Occipital lobe (tissue), 3 donors: ENCODE measurements at places on chromosomes 12 and 14.

GRCh38 chr12:6722863-6723262 lies 983 bp upstream of the COPS7A start:
- DNase-seq, result no peak

DNA sequence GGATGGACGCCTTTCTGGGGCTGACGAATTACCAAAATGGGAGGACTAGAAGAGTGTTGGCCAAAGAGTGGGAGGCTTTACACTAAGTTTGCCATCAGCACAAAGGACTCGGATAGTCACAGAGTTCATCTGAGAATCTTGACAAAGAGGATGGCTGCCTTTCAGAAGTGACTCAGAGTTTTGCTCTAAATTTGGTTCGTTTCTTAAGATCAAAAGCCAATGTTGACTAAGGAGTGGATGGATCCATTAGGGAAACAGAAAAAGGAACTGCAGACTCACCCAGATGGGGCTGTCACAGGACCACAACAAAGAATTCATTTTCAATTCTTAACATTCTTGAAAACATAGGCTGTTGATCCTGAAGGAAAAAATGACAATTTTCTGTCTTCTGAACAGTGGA lies 81.3 kb upstream of the DUSP6 start:
- no peak for DNase-seq

- DNase-seq, result no peak
These were observed 711.8 kb upstream of the LRFN5 start for GRCh38 chr14:40894846-40895245.

DNA sequence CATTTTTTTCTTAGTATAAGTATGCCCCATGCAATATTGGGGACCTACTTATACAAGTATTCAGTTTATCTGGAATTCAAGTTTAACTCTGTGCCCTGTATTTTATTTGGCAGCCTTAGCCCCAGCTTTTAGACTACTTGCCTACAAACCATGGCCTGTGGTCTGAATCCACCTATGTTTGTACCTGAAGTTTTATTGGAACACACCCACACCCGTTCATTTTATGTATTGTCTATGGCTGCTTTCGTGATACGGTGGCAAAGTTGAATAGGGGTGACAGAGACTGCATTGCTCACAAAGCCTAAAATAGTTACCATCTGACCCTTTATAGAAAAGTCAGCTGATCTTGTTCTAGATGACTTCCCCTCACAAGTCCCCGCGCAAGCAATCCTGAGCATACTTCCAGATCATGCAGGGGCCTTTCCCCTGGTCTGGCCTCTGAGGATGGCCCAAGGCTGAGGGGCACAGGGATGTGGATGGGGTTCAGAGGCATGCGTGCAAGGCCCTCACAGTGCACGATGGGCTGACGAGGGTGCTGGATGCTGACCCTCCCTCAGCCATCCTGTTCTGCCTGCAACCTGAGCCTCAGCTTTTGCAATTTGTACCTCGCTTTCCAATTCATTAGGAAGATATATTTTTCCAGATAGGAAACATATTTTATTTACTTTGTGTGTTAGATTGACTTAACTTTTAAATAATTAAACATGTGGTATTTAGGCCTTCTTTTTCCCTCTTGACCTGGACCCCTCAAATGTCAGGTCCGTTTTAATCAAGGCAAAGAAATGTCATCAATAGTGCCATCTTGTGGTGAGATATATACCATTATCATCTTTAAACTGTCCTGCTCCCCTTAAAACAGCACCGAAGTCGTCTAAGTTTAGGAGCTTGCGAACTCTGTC lies 527.3 kb upstream of the CCDC196 start:
- no peak for DNase-seq

DNA sequence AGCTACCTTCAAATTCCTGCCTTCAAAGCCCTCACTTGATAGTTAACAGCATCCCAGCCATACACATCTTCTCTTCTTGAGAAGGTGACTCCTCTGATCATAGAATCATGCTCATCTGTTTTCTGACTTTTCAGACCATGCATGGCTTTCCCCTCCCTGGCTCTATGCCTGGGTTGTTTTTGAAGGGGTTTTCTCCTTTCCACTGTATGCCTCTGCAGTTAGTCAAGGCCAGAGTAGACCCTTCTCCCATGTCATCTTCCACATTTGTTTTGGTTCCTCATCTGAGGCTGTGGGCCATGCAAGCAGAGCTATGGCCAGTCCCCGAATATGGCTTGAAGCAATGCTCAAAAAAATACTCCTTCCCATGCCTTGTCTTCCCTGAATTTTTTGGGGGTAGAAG lies 14.3 kb upstream of the MCRS1 start:
- no peak for DNase-seq

GRCh38 chr12:15928870-15929571 lies 17.9 kb downstream of the DERA start:
- DNase-seq, result no peak

- DNase-seq, result no peak
These were observed 338.5 kb upstream of the FKBP4 start for GRCh38 chr12:2456122-2456812.

DNA sequence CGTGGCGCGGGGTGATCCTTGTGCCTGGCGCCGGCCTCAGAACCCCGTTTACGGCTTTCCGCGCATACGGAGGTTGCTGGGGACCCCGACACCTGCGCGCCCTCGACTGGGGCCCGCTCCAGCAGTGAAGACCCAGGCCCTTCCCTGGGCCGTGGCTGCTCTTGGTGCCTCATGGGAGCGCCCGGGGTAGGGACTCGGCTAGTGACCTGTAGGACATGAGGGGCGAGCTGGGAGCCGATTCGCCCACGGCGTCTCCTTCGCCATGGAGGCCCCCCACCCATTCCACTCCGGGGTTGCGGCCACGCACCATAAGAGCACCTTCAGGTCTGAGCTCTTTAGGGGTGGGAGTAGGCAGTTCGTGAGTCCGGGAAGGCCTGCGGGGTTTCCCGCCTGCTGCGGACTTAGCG lies 14.2 kb upstream of the PAX9 start:
- DNase-seq, result no peak

DNA sequence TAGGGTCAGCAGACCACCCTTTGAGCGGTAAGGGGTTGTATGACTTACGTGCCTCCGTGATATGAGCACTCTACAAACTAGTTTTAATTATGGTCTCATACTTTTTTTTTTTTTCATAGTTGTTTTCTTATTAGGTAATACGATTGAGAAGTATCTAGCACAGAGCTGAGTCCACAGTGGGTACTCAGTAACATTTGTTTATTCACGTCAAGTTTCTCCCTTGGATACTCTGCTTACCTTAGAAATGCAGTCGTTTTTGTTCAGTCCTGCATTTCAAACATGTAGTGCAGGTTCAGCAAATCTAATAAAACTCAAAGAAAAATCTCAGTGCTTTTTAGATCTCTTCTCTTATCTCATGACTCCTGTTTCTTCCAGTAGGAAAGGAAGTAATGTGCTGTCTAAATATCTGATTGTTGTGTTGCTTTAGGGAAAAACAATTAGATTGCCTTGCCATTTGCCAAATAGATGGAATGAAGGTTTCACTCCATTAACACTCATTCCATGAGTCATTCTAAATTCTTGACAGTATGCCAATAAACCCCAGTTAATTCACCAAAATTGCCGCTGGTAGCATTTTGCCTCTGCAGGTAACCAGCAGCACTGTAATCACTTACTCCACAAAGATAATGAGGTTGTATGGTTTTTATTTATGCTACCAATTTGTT lies 118.9 kb downstream of the PTCSC3 start:
- DNase-seq, result no peak

GRCh38 chr14:93548102-93548843 lies 117.5 kb downstream of the UNC79 start:
- no peak for DNase-seq

- DNase-seq, result no peak
These were observed 10.4 kb downstream of the LTBR start for GRCh38 chr12:6394398-6394797.

DNA sequence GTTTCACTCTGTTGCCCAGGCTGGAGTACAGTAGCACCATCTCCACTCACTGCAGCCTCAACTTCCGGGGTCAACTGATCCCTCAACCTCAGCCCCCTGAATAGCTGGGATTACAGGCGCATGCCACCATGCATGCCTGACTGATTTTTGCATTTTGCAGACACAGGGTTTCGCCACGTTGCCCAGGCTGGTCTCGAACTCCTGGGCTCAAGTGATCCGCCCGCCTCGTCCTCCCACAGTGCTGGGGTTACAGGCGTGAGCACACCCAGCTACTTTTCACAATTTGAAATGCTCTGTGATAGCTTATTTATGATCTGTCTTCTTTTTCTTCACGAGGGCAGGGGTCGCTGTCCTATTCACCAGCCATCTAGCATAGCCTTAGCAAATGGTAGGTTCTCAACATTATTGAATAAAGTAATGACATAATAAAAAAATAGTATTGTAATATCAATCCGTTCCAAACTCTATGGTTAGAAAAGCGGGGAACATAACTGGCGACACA lies 477 bp upstream of the DDX47 start:
- no peak for DNase-seq

DNA sequence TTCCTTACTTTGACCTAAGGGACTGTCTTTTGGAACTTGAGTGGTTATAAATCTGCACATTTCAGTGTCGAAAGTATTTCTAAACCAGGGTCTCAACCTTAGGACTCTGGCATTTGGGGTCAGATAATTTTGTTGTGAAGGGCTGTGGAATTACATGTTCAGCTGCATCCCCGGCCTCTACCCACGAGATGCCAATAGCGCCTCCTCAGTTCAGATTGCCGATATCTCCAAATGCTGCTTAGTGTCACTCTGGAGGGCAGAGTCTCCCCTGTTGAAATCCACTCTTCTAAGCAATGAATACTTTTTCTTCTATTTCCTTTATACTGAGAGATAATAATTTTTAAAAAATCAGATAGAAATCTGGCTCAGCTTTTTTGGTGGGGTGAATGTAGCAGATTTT lies 379.4 kb upstream of the RGS6 start:
- DNase-seq, result no peak

- no peak for DNase-seq
These were observed 20.0 kb downstream of the TMEM30B start for GRCh38 chr14:61260939-61261776.

- DNase-seq, result no peak
These were observed 3.1 kb upstream of the GPRC5D start for GRCh38 chr12:12954878-12955625.

DNA sequence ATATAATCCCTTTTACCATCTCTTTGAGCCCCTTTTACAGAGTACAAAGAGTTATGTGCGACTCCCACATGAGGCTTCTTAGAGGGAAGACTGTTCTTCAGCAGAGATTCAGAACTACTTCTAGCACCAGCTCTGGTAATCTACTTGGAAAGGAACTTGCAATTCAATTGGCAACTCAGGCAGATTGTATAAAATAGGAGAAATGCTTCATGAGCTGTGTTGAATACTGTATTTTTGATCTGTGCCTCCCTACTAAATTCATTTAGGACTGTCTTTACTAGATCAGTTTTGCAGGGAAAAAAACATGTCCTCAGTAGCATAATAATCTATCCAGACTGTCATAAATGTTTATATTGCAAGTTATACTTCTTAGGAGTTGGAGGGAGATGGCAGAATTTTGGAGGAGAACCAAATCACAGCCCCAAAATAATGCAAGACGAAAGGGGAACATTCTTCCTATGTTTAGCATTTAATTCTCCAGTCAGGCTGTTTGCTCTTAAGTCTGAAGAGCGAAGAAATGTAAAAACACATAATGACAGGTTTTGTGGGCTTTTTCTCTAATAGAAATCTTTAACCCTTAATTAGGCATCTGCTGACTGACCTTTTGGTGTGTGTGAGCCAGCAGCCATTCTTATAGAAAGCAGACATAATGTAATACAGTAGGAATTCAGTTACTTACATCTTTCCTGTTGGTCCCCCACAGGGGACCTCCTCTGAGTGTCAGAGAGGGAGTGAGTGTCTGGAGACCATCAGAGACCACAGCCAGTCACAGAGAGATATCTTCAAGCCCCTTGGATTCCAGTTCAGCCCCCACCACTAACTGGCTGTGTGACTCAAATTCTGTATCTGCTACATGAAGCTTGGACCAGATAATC lies 3.9 kb downstream of the ANO4 start:
- no peak for DNase-seq

- no peak for DNase-seq
These were observed 616.4 kb downstream of the MED13L start for GRCh38 chr12:115661112-115661511.

DNA sequence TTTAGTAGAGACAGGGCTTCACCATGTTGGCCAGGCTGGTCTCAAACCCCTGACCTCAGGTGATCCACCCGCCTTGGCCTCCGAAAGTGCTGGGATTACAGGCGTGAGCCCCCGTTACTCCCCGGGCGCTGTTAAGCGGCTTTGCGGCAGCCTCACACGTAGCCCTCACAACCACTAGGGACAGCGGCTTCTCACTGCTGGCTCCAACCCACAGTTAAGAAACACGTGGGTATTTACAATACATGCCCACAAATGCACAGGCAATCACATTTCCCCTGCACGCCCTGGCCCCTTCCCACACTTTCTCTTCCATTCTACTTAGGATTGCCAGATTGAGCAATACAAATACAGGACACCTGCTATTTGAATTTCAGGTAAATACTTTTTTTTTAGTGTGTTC lies 37.0 kb upstream of the EIF5 start:
- no peak for DNase-seq

- no peak for DNase-seq
These were observed 4.1 kb downstream of the CLEC2D start for GRCh38 chr12:9673404-9674225.

GRCh38 chr12:78181544-78182162 lies 351.0 kb downstream of the NAV3 start:
- no peak for DNase-seq

GRCh38 chr14:94555991-94556390 lies 5.3 kb upstream of the SERPINA4 start:
- no peak for DNase-seq

DNA sequence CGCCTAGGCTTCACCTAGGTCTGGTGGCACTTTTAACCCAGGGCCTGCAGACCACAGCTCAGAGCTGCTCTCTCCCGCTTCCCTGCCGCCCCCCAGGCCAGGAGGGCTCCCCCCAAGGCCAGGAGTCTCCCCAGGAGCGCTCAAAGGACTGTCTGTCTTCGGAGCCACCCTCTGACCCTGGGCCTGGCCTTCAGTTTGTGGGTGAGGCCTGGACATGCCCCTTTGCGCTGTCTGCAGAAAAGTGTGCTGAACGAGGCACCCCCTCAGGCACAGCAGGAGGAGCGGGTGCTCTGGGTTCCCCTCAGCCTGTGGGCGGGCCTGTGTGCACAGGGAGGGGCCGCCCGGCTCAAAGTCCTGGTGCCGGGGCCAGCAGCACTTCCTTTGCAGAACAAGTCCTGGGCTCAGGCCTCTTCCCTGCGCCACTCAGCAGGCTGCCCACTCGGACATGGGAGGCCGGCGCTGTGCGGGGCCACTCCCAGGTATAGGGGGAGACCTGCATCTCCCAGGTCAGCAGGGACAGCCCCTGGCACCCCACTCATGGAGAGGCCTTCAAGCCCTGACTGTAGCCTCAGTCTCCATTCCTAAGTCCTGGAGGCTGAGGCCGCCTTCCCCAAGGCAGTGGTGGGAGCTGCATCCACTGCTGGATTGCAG lies 14.3 kb downstream of the DEGS2 start:
- no peak for DNase-seq

GRCh38 chr14:60509438-60510253 lies 700 bp downstream of the SIX6 start:
- DNase-seq, result no peak
